ENCODE measurements at places on chromosomes 3 and 15.

- DNase-seq: no peak
Observed at GRCh38 chr3:80350771-80351170, 583.0 kb upstream of the ROBO1 start.

- DNase-seq: no peak
Observed at GRCh38 chr15:73341886-73342600, 26.7 kb downstream of the HCN4 start.

DNA sequence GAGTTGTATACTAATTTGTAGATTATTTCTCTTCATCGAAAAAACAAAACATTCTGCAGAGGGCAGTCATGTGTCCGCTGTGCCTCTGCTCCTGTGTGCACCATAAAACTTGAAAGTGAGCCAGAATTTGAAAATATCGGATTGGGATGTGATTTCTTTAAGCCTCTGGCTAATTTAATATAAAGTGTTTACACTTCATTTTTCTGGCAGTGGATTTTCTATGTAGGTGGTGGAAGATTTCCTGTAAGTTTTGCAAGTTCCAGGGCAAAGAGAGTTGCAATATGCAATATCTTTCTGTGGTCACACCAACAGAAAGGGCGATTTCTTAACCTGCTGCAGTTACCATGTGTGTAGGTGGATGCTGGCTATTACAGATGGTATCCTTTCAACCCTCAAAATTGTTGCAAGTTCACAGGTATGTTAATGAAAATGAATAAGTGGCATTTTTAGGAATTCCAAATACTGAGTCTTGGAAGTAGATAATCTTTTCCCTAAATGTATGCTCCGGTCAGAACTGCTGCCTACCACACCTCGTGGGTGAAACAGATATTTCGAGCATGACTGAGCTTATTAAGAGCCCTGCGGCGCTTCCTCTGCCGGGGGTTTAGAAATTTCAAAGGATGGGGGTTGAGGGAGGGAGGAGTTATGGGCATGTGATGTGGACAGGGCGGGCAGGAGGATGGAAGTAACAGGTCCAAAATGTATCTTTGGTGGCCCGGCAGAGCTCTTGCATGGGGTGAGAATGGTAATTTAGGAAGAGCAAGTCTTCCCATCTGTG is 134.0 kb downstream of the PGPEP1L start:
- DNase-seq: no peak

DNA sequence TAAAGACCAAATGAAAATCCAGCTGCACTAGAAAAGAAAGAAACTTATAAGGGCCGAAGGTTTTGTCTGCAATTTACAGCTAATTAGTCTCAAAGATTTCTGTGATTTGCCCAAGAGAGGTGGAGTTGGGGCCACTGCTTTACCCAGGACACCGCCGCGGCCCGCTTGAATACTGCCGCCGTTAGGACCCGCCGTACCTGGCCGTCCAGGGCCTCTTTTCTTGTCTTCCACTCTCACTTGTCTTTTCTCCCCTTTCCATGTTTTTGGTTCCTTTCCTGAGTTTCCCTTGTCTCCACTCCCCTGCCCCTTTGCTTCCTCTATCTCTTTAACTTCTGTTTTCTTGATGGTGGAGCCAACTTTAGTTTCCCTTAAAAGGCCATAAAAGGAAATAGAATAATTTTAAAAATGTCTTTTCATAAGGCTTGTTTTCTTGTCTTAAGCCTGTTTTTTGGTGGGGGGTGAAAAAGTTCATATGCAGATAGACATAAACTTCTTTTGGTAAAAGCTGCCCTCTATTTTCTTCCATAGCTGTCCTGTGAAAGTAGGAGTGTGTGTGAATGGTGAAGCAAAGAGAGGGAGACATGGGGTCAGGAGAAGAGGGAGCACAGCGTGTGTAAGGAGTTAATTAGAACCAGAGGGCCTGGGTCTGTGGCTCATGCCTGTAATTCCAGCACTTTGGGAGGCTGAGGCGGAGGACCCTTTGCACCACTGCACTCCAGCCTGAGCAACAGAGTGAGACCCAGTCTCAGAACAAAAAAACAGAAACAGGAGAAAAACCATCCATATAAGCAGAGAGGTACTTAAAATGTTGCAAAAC is 16.0 kb upstream of the CCNL1 start:
- no peak for DNase-seq

DNA sequence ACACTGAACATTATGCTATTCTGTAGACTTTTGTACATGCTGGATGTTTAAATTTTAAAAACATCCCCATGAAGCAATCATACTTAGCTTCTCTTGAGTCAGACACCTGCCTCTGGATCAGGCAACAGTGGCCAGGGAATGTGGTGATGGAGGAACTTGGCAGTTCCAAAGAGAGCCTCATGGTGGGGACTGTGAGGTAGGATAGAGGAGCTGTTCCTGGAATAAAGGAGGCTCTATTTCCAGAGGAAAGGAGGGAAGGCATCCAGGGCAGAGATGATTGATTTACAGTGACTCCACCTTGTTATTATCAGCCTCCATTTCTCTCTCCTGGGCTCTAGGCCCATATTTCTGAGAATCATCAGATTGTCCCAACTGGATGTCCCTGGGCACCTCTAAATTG is 35.0 kb upstream of the ABHD17C start:
- DNase-seq: no peak

DNA sequence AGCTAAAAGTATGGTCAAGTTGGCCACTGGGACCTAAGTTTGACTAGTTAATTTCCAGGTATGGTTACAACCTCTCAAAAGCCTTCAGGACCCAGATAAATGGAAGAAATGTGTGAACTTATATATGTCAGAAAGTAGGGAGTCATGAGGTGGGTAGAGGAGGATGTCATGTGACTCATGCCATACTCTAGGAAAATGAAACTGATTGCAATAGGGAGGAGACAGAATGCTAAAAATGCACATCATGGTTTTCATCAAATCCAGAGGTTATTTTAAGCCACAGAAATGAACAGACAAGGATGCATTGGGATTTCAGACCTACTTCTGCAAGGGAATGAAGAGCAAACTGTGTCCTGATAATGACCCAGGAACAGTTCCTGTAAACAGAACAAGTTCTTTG is 310.0 kb downstream of the EDEM1 start:
- DNase-seq: no peak

GRCh38 chr15:38029736-38030135 is 95.3 kb downstream of the TMCO5A start:
- DNase-seq: no peak
